RWPE2 (cell line): ENCODE measurements at places on chromosomes 7 and 10.

GRCh38 chr10:50857579-50857978 is 27.8 kb downstream of the A1CF start:
- DNase-seq: no peak

- no peak for DNase-seq
Measured at GRCh38 chr7:117796889-117797288, 76.4 kb downstream of the CTTNBP2 start.

GRCh38 chr10:4049348-4049747 is 264.3 kb upstream of the KLF6 start:
- no peak for DNase-seq

- DNase-seq: no peak
Measured at GRCh38 chr10:126650161-126650560, 20.3 kb downstream of the C10orf90 start.

- DNase-seq: no peak
Measured at GRCh38 chr7:54705436-54705835, 53.6 kb downstream of the SEC61G start.

DNA sequence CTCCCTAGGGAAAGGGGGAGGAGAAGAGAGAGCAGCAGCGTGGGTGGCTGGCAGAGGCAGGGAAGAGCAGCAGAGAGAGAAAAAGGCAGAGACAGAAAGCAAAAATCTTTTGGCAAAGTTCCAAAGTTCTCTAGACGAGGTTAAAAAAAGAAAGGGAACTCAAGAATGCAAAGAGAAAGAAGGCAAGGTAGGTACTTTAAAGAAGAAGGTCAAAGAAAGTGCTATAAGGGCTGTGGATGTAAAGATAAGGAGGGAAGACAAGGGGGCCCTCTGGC is 20.2 kb upstream of the OPTN start:
- no peak for DNase-seq

- no peak for DNase-seq
Measured at GRCh38 chr7:136064081-136064480, 86.9 kb upstream of the MTPN start.

- peak; percentile 23 for DNase-seq
Measured at GRCh38 chr10:42952931-42953683, 123.8 kb upstream of the RET start.

DNA sequence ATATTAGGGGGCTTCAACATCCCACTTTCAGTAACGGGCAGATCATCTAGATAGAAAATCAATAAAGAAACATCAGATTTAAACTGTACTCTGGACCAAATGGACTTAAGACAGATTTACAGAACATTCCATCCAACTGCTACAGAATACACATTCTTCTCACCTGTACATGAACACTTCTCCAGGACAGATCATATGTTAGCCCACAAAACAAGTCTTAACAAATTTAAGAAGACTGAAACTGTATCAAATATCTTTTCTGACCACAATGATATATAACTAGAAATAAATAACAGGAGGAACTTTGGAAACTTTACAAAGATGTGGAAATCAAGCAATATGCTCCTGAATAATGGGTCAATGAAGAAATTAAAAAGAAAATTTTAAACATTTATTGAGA is 86.7 kb downstream of the MICU1 start:
- no peak for DNase-seq

GRCh38 chr10:48556065-48556464 is 48.8 kb downstream of the ARHGAP22 start:
- DNase-seq: no peak

- no peak for DNase-seq
Measured at GRCh38 chr7:143417734-143418383, 9.2 kb upstream of the EPHA1 start.

DNA sequence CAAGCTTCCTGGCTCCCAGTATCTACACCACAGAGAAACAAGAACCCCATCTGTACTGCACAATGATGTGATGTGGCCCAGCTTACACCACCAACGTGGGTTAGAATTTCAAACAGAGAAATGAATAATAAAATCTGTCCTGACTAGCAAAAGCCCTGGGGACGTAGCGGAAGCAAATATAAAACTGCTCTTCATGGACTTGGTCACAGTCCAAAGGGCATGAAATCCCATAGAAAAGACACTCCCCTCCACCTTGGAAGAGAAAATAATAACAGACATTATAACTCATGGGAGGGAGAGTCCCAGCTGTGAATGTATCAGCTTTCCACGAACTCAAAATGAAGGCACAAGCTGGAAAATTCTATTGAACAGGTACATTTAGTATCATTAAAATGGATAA is 205.3 kb upstream of the GALNT17 start:
- DNase-seq: no peak

GRCh38 chr10:31678575-31679516 is 249.8 kb downstream of the ARHGAP12 start:
- no peak for DNase-seq

DNA sequence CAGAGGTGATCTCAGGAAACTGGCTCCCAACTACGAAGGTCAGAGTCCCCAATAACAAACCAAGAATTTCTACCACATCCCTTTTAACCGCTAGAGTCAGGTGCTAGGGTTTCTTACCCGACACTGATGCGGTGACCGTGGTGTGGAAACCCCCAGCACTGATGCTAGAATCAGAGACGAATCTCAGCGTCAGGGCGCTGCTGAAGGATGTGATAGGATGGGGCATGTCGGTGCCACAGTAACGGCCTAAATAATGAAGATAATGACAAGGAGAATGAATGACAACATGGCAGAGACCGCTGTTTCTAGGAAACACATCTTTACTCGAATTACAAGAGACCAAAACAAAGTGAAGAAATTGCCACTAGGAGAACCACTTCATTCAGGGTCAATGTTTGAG is 131.1 kb upstream of the RSU1 start:
- no peak for DNase-seq

- DNase-seq: no peak
Measured at GRCh38 chr7:107355616-107356015, 114.2 kb upstream of the GPR22 start.

DNA sequence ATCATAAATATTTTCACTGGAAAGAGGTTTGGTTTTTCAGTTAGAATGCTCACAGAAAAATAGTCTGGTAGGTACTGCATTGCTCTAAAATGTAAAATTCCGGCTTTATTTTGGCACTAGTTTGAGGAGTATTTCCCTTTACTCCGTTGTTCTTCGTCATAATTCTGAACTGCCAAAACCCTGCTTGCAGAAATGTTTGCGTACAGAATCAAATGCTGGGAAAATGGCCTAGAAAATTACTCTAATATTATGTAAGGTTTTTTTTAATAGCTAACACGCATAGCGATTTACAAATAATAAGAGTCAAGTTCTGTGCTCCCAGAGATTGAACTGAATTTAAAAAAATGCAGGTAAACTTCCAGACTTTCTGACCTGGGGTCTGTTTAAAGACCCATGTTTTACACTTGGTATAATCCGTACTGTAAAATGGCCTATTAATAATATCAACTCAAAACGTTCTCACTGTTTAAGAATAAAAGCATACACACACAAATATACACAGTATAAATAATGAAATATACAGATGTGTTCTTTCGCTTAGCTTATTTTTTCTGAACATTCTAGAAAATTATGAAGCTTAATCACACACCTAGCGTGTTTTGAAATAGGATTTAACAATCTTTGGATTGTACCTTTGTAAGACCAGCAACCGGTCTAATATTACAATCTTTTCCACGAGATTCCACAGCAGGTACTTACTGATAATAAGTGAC is 23.5 kb upstream of the ANLN start:
- no peak for DNase-seq

GRCh38 chr7:30977896-30978564 is 14.3 kb downstream of the GHRHR start:
- DNase-seq: no peak

GRCh38 chr10:123604506-123604905 is 61.6 kb upstream of the GPR26 start:
- DNase-seq: no peak

DNA sequence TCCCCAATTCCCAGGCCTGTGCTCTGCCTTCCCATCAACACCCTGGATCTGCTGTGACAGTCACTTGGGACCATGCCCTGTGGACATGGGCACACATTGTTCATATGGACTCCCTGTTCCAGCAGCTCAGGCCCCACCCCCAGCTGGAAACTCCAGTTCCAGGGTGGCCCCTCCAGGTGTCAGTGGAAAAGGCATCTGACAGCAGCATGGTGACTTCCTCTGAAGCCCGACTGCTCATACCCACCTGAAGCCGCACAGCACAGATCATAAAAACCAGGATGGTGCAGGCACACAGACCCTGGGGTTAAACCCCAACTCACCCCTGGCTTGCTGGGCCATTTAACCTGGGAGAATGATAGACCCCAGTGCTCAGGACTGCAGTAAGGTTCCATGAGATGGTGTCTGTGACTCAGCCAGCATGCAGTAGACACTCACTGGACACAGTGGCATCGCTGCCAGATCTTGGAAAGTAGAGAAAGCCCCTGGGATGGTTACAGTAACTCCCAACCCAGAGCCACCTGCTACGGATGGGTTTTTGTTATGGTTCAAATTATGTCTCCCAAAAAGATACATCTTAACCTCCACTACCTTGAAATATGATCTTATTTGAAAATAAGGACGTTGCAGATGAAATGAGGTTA is 72.6 kb upstream of the NANOS1 start:
- DNase-seq: no peak

DNA sequence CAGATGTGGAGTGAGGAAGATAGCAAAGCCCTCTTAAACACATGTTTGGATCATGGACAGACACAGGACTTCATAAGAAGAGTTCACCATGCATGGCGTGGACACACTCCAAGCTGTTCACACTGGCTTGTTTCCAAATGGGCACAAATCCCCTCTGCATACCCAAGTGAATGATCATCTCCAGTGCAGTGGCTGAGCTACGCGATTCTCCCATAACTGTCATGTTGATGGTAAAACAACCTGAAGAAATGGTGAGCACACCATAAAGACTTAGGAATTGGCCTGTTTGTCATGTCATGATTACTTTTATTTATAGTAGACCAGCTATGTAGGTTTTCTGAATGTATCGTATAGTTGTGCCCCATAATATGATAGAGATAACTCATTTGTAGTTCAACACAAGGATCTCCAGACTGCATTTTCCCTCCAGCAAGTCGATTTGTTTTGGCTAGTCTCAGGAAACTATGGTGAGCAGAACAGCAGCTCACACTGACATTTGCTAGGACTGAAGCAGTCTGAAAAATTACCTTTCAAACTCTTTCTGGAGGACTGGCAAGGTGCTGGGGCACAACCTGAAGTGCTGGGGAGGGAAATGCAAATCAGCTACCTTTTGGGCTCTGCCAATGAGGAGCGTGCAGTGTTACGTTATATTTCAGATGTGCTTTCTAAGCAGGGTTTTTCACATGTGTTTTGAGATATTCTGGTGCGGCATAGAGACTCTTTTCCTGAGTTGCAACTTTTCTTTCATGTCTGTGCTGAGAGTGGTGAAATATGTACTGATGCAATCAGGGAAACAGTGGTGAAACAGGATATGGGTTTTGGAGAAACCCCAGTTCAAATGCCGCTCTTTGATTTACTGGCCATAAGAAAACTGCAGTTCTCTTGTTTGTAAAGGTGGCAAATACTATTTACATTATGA is 629.6 kb upstream of the DPP6 start:
- DNase-seq: no peak

DNA sequence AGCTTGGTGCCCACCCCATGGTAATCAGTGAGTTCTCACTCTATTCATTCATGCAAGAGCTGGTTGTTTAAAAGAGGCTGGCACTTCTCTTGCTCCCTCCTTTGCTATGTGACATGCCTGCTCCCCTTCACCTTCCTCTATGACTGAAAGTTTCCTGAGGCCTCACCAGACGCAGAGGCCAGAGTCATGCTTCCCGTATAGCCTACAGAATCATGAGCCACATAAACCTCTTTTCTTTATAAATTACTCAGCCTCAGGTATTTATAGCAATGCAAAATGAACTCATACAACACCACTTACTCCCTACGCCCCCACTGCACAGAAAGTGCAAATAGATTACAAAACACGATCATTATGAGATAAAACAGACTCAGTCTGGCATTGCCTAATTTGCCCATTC is 39.0 kb downstream of the SEC61G start:
- no peak for DNase-seq

GRCh38 chr10:5862360-5862961 is 27.2 kb downstream of the ANKRD16 start:
- no peak for DNase-seq

GRCh38 chr10:69407621-69408301 is 9.0 kb downstream of the TACR2 start:
- DNase-seq: no peak

DNA sequence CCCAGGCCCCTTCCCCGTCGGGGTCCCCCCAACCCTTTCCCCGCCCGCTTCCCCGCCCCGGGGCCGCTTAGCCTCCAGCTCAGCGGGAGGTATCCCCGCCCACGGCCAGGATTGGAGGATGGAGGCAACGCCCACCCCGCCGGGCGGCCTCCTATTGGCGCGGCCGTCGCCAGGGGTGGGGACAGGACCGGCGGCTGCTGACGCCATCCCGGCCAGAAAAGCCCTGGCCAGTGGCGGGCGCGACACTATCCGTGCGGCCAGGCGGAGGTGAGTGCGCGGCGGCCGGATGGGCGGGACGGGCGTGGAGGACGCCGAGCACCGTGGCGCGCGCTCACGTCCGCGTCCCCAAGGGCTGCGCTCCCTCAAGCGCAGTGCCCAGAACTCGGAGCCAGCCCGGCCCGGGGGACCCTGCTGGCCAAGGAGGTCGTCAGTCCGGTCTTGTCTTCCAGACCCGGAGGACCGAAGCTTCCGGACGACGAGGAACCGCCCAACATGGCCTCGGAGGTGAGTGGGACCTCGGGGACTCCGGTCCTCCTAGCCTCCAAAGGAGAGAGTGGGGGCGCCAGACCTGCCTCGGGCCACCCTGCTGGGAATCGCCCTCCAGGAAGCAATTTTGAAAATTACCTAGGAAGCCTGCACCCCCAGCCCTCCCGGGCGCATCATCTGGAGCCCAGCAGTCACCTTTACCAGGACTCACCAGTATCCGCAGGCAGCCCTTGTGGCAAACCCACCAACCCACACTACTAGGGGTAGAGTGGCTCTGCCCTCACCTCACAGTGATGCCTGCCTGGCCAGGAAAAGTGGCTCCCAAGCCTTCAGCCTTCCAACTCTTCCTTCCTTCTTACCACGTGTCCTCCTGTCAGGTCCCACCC is at the start of gene ASL:
Gene ASL, plus strand, starts transcription at position 230 of the 872 bp plus-strand sequence. Its CDS starts 263 bp downstream, at position 493.
- peak; percentile 90 for DNase-seq

DNA sequence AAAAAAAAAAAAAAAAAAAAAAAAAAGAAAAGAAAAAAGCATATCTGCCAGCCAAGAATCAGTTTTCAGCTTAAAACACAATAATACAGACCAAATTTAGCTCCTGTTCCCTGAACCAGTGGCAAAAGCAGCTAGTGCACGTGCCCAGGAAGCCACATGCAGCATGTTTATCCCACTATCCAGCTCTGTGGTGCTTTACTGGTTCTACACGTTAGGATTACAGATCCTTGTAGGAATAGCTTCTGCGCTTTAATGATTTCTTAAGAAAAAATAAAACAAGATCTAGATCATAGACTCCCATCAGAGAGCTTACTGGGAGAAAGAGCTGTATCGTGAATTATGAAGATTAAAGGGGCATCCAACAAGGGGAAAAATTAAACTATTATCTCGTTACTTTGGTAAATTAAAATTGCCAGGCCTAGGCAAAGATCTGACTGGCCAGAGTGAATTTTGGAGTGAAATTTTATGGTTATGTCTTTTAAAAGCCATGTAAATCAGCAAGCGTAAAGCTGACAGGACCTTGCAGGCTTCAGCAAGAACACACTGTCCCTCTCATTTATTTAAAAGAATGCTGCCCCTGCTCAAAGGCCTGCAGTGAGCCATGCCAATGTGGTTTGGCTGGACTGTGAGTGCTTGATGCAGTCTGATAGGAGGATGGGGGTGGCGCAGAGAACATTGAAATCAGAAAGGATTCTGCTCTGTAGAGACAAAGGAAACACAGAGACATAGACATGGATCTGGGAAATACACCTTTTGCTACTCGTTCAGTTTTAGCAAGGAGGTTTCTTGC is 177.3 kb upstream of the PHYHIPL start:
- no peak for DNase-seq

- DNase-seq: no peak
Measured at GRCh38 chr10:78720091-78720490, 348.7 kb upstream of the ZMIZ1 start.
